ENCODE measurements at places on chromosomes 6 and 20.

DNA sequence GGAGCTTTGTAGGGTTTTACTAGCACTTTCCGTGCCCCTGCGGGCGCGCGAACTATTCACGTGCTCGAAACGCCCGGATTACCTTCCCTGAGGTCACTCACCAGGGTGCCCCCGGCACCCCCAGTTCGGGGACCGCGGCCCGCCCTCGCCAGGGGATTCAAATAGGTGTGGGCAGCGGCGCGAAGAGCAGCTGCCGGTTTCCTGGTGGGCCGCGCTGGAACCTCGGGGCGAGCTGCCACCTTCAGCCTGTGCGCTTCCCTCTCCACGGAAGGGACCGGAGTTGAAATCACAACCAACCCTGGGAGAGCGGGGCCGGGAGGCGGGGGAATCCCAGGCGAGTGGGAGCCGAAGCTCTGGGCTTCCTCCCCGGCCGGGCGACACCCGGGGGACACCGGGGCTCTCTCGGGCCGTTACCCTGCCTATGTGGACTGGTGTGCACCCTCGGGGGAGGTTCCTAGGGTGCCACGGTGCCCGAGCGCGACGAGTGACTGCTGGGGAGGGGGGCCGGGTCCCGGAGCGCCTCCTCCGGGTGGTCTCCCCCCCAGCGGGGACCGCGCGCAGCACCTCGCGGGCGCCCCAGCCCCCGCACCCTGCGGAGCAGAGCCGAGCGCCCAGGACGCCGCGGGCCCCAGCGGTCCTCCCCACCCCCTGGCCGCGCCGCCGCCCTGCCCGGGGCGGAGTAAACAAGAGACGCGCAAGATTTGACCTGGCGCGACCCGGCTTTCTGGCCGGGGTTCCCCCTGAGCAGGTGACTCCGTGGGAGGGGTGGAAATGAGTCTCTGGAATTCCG lies 2.1 kb upstream of the HIVEP2 start:
- peak; percentile 91 for DNase-seq

DNA sequence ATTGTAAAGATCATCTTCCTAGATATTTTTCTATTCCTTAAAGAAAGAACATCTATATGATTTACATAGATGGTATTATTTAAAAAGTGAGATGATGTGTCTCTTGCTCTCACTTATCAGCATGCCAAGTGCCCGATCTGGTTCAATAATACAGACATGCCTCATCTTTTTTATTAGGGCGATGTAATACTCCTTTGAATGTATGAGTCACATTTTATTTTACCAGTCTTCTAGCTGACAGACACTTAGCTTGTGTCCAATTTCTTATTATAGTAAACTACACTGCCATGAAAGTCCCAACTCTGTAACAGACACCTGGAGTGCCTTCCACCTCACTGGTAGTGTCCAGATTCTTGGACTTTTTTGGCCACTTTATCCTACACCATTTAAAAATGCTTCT lies 586.6 kb upstream of the BTBD3 start:
- DNase-seq: no peak

DNA sequence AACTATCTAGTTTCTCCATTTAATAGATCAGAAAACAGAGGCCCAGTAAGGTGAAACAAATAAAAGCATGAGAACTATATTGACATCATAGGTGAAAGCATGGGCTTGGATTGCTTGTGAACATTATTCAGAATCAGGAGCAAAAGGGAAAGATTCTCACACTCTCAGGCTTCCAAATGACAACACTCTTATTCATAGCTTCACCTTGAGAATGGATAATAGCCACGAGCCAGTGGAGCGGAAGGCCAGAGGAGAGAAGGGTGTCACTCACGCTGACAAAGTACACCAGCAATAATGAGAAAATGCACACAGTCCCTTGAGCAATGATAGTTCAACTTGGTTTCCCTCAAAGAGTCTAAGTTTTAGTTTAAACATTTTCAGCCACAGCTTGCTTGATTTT lies 339.0 kb downstream of the TPBG start:
- DNase-seq: no peak

- no peak for DNase-seq
Measured at GRCh38 chr6:145564553-145564952, 170.8 kb downstream of the EPM2A start.

- no peak for DNase-seq
Measured at GRCh38 chr6:159479146-159479545, 213.9 kb downstream of the SOD2 start.

GRCh38 chr20:56839786-56840185 lies 210.7 kb downstream of the TFAP2C start:
- DNase-seq: no peak

DNA sequence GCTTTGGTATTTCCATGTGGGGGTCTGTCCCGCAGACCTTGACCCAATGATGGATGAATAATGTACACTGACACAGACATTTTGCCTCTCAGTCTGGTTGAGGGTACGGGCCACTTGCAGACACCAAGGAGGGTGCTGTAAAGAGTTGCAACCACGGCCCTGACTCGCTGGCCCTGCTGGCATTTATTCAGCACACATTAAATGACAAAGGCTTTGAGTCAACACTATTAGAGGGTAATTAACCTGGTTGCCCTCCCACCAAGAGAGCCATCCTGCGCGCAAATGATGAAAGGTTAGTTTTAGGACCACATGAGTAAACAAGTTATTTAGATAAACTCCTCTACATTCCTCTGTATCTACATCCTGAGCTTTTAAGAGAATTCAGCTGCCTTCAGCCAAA lies 308.9 kb upstream of the MMS22L start:
- no peak for DNase-seq

DNA sequence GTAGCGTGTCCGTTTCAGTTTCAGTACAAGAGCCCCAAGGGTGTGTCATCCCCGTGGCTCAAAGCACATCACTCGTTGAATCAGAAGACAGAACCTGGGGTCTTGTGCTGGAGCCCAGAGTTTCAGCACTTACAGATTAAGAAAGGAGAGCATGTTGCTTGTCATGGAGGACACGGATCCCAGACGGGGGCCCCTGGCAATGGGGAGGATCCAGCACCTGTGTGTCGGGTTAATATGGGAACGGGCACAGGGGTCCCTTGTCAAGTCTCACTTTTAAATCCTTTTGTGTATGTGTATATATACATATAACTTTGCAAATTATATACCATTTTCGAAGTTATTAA lies 23.4 kb downstream of the THBS2 start:
- no peak for DNase-seq

- DNase-seq: no peak
Measured at GRCh38 chr6:18279422-18279821, 15.1 kb upstream of the DEK start.

- peak; percentile 47 for DNase-seq
Measured at GRCh38 chr6:6556738-6557503, 31.6 kb upstream of the LY86 start.

DNA sequence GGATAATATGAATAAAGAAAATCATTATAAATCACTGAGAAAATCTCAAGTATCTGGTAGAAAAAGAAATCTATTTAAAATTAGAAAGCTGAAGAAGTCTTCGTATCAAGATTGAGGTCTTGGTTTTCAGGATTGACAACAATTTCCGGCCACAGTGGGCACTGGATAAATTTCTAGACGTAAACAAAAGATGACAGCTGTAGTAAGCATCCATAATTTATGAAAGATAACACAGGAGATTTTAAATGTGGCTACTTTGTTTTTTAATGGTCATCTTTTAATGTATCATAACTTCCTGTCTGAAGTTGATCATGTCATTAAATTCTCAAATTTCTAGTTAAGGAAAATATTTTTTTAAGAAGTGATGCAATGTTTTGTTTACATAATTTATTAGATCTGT lies 444.2 kb downstream of the HTR1B start:
- DNase-seq: no peak

DNA sequence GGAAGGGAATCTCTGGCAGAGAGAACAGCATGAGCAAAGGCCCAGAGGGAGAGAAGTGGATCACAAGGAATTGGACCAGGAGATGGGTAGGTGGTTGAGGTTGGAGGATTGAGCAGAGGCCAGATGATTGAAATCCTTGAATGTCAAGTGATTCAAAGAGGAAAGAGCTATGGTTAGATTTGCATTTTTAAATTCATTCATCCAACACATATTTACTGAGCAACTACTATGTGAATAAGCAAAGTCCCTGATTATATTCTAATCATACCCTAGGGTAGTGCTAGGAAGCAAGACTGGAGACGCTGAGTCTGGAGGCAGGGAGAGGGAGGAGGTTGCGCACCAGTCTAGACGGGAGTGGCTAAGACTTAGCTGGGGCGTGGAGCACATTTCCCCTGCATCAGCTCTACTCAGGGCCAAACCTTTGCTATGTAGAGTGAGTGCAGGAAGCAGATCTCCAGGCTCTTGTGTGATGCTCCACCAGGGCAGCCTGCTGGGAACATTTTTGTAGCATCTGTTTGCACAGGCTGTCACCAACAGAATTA lies 40.2 kb downstream of the EYA2 start:
- no peak for DNase-seq

DNA sequence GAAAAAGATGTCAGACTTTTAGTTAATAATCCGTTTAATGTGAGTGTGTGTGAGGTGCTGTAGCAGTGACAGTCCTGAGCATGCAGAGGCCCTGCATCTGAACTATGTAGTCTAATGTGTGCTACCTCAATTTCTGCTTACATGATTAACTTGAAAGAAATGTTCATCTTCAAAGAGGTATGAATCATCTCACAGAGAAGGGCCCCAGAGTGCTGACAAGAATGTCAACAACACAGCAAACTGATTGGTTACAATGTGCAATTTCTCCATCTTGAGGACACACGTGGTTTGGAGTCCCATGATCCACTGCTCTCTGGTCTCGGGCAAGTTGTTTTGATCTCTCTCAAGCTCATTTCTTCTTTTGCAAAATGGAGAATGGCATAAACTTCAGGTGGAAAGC lies 61.7 kb upstream of the EMILIN3 start:
- DNase-seq: no peak

GRCh38 chr6:44260451-44261297 lies 3.3 kb upstream of the SLC35B2 start:
- peak; percentile 71 for DNase-seq

GRCh38 chr6:13452346-13453117 lies 34.9 kb downstream of the GFOD1 start:
- no peak for DNase-seq

DNA sequence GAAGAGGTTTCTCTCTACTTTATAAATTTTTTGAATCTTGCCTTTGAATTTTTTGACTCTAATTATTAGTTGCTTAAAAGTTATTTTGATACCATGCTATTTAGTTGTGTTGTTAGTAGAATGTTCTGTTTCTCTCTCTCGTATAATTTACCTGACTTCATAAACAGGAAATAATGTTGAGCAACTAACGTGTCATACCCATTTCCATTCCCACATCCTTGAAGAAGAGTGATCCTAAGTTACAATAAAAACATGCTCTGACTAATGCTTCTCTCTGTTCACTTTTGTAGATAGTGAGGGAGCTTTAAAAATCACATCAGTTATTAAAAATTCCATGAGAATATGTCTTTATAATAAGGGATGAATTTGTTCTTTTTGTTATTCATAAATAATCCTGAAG lies 69.7 kb downstream of the SAMD5 start:
- DNase-seq: no peak

GRCh38 chr6:47146431-47147174 lies 104.5 kb upstream of the ADGRF1 start:
- DNase-seq: no peak

DNA sequence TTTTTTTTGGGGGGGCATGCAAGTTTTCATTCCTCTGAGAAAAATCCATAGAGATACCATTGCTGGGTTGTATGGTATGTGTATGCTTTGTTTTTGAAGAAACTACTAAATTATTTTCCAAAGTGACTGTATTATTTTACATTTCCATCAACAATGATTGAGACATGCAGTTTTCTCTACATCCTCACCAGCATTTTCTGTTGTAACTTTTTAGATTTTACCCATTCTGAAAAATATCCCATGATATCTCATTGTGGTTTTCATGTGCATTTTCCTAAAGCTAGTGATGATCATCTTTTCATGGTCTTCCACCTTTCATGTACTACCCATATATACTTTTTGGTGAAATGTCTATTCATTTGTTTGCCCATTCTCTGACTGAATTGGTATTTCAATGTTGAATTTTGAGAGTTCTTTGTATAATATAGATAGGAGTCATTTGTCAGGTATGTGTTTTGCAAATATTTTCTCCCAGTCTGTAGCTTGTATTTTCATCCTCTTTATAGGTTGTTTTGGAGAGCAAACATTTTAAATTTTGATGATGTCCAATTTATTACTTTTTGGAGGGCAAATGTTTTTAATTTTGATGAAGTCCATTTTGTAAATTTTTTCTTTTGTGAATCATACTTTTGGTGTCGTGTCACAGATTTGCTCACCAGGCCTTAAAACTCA lies 827.5 kb upstream of the CITED2 start:
- DNase-seq: no peak

- DNase-seq: no peak
Measured at GRCh38 chr20:46020555-46020954, 8.5 kb upstream of the SLC12A5 start.

DNA sequence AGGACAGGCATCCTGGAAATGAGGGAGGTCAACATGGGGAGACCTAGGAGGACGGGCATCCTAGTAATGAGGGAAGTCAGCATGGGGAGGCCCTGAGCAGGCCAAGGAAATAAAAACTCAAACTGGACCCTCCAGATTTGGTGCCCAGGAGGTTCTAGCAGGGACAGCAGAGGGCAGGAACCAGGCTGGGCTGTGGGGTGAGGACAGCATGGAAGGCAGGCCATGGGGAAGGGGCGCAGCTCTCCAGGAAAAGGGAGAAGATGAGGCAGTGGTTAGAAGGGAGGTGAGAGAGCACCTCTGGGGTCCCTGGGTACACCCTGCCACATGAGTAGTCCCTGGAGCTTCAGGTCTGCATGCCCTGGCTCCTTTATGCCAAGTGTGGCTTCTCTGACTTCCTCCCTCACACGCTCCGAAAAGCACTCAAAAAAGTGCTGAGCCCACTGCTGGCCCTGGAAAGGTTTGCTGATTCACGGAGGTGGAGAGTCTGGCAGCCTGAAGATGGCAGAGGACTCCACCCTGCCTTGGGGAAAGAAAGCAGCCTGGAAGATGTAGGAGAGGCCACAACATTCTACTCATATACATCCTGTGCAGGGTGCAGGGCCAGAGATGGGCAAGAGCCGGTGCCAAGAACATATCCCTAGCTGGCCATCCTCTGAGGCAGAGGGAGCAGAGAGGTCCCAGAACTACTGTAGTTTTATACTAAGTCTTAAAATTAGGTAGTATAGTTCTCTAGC lies 154.9 kb downstream of the MRPL14 start:
- DNase-seq: no peak

All from naive B cell (primary cell).